Ascending aorta (tissue), 2 donors: ENCODE measurements at places on chromosomes 2 and 18. TPM values are rescaled to one million over a fixed set of nuclear protein-coding genes. Genes with fewer than 3 reads are reported as not detected.

- H3K36me3 ChIP-seq = no peaks in the 10 kb centered on the region
- H3K4me3 ChIP-seq = no peak overlapping the region
Observed at GRCh38 chr2:170501421-170502043, 213.6 kb upstream of the SP5 start.

GRCh38 chr2:71530641-71531332, 77.4 kb downstream of the DYSF start:
- no peaks in the 10 kb centered on the region for H3K4me1 ChIP-seq
- H3K4me3 ChIP-seq = no peak overlapping the region
- DNase-seq = peak; percentile 56
- H3K27me3 ChIP-seq = no peaks in the 10 kb centered on the region
- no peak overlapping the region for H3K27ac ChIP-seq
- H3K36me3 ChIP-seq = no peaks in the 10 kb centered on the region

DNA sequence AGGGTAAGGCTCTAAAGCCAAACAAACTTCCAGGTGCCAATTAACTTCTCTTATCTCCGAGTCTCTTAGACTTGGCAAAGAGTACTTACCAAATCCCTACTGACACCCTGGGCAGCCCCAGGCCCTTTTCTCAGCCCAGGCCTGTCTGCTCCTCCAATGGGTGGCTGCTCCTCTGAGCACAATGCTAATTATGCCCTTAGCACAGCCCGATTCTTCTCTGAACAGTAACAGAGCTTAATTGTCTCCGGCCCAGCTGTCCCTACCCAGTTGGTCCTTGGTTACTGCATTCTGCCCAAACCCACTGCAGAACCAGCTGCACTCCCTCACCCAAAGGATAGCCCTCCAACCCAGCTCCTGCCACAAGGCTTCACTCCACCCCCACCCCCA, 110.3 kb downstream of the SMAD7 start:
- DNase-seq = no peak
- H3K4me3 ChIP-seq = no peak overlapping the region
- no peaks in the 10 kb centered on the region for H3K27me3 ChIP-seq
- no peaks in the 10 kb centered on the region for H3K36me3 ChIP-seq
- no peaks in the 10 kb centered on the region for H3K4me1 ChIP-seq
- peak overlapping the region; percentile 91 for H3K27ac ChIP-seq

DNA sequence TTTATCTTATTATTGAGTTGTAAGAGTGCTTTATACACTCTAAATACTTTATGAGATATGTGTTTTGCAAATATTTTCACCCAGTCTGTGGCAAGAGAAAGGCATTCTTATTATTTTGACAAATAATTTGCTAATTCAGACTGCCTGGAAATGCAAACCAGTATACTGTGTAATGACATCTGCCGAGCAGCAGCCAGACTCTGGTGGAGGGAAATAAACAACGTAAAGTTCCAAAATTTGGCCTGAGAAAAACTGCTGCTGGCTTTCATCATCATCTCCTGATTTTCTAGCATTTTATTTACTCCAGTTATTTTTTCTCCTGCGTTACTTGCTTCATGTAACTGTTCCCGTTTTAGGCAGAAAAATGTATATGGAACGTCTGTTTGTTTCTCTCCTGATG, 161.6 kb downstream of the RNF152 start:
- H3K4me1 ChIP-seq = peaks cover 12% of the 10 kb centered on the region
- no peaks in the 10 kb centered on the region for H3K36me3 ChIP-seq
- no peak overlapping the region for H3K4me3 ChIP-seq
- no peaks in the 10 kb centered on the region for H3K27me3 ChIP-seq

DNA sequence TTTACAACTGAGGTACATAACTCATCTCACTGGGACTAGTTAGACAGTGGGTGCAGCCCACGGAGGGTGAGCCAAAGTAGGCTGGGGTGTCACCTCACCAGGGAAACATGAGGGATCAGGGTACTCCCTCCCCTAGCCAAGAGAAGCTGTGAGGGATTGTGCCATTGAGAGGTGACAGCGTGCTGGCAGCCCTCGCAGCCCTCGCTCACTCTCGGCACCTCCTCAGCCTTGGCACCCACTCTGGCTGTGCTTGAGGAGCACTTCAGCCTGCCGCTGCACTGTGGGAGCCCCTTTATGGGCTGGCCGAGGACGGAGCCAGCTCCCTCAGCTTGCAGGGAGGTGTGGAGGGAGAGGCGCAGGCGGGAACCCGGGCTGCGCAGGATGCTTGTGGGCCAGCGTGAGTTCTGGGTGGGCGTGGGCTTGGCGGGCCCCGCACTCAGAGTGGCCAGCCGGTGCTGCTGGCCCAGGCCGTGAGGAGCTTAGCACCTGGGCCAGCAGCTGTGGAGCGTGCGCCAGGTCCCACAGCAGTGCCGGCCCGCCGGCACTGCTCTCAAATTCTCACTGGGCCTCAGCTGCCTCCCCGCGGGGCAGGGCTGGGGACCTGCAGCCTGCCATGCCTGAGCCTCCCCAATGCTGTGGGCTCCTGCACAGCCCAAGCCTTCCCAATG, 44.5 kb upstream of the FAM110C start:
- no peaks in the 10 kb centered on the region for H3K36me3 ChIP-seq
- H3K4me3 ChIP-seq = no peak overlapping the region
- no peak overlapping the region for H3K27ac ChIP-seq
- H3K4me1 ChIP-seq = no peaks in the 10 kb centered on the region

Gene MPPE1
- 18.9 TPM for total RNA-seq

Gene FHOD3
- 12.7 TPM for total RNA-seq
